ENCODE measurements at places on chromosomes 7 and 10. TPM values are rescaled to one million over a fixed set of nuclear protein-coding genes. Genes with fewer than 3 reads are reported as not detected.

The SLC29A4 gene
- 4.3 TPM for total RNA-seq

The SLC13A4 gene
- total RNA-seq = 0.08 TPM

The INHBA gene
- 14.9 TPM for total RNA-seq

The SLC13A1 gene
- not detected for total RNA-seq

The SPDYE8 gene
- total RNA-seq = not detected

The CALCR gene
- not detected for total RNA-seq

The KLHL7 gene
- total RNA-seq = 35.7 TPM

The ZNF503 gene
- total RNA-seq = 1.6 TPM

The ZNF117 gene
- 1.9 TPM for total RNA-seq

The COPS6 gene
- 77.9 TPM for total RNA-seq

The MYH16 gene
- total RNA-seq = 0.08 TPM

The PIP gene
- total RNA-seq = not detected

The FAM149B1 gene
- total RNA-seq = 53.4 TPM

The DGKI gene
- total RNA-seq = 1.4 TPM

The ZNF789 gene
- total RNA-seq = 5.0 TPM

The AS3MT gene
- 5.9 TPM for total RNA-seq

The ZNF425 gene
- 4.2 TPM for total RNA-seq

The CASP2 gene
- 9.7 TPM for total RNA-seq

The PLA2G12B gene
- not detected for total RNA-seq

The PAPOLB gene
- not detected for total RNA-seq

The CDH23 gene
- 0.08 TPM for total RNA-seq

The PSMA2 gene
- 25.9 TPM for total RNA-seq

The SERPINE1 gene
- 1,526 TPM for total RNA-seq

Measured in smooth muscle cell of the coronary artery (primary cell).